ENCODE measurements at places on chromosomes 4 and X.

DNA sequence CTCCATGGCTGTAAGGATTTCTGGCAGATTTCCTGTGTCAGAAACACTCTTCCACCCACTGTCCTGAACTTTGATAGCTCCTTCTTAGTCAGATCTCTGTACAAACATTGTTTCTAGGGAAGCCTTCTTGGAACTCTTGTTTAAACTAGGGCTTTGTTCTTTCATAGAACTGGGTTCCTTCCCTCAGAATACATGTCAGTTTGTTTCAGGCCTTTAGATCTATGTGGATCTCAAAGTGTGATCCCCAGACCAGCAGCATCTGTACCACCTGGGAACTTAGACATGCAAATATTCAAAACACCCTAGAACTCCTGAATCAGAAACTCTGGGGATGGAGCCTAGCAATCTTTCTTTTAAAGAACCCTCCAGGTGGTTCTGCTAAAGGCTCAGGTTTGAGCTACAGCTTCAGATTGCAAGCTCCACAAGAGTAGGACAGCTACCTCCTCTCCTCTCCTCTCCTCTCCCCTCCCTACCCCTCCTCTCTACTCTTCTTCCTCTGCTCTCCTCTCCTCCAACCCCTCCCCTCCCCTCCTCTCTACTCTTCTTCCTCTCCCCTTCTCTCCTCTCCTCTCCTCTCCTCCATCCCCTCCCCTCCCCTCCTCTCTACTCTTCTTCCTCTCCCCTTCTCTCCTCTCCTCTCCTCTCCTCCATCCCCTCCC lies 12.7 kb downstream of the RASSF6 start:
- DNase-seq: no peak

DNA sequence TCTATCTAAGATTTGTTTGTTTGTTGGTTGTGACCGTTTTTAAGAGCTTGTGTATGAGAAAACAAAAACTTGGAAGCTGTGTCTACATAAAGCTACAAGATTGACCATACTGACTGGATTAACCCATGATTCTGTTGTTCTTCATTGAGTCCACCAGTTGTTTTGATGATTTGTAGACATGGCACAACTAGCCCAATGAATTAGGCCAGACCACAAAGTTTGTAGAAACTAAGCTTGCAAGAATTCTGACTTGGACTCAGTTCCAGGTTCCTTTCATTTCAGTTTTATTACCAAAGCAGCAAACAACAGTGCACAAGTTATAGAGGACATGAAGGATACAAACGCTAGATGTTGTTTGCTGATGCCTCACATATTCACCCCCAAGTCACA lies 119.3 kb downstream of the RASGEF1B start:
- DNase-seq: no peak

DNA sequence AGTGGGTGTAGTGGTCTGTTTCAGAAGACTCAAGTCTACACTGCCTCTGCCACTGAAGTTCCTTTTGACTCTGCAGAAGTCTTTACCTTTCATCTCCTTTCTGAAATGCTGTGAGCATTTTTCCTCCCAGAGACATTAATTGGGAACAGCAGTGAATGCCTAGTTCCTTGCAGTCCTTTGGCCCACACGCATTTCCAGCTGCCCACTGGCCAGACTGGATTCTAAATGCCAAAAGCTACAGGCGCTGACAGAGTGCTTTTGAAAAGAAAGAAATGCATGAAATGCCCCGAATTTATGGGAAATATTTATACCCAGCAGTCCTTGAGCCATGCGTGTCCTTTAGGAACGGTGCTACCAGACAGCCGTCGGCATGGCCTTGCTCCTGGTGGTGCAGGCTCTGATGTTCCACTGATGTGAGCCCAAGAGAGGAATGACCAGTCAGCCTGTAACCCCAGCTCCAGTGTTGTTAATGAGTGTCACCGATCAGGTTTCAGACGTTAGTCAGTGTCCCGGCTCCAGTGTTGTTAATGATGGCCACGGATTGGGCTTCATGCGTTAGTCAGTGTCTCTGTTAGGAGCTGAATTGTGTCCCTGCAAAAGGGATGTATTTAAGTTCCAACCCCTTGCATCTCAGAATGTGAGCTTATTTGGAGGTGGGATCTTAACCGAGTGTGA lies 132.6 kb downstream of the TBL1X start:
- no peak for DNase-seq

DNA sequence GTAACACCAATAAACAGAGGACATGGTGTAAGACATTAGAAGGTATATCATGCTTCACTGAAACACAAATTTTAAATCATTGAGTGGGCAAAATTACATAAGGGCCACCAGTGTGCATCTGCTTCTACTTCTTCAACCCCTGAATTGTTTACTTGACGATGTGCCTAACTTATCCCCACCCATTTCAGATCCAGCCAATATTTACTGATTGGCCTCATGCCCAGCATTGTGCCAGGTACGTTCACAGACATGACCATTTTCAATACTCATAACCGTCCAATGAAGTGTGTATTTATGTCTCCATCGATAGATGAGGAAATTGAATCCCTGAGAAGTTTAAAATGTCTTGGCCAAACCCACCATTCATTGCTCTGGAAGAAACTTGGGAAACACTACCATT lies 208.3 kb upstream of the MID1 start:
- no peak for DNase-seq

DNA sequence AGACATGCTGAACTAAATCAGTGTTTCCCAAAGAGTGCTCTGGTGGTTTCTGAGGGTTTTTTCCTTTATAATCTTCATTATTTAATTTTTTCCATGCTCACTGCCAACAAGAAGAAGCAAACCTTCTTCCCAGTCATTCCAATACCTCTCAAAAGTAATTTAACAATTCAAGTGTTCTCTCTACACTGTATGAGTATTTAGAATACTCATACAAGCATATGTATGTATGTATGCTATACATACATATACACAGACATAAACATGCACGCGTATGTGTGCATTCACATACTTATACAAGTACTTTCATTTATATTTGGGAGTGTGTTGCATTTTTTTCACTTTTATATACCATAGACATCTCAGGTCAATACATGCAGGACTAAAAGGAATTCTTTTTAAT lies 54.3 kb upstream of the TXK start:
- DNase-seq: no peak

GRCh38 chrX:151981129-151981528 lies 6.7 kb upstream of the GABRE start:
- no peak for DNase-seq

DNA sequence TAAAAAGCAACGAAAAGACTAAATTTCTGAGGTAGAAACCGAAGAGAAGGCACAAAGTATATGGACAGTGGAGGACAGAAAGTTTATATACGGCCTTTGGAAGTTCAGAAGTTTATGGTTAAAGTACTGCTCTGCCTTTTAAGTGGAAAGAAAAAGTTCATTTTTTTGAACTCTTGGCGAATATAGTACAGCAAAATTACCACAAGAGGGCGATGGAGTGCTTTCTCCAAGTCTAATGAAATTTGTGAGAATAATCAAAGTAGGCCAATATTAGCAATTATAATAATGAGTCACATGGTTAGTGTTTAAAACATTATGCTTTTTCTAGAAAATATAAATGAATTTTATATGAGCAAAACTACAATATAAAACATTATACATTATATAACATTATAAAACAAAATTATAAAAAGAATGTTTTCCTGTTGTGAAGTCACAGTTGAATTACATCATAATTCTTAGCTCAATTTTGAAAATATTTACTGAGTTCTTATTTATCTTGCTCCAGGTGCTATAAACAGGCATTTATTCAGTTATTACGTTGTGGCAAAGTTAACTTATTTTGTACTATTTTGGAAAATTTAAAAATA lies 136.2 kb upstream of the BMPR1B start:
- no peak for DNase-seq

GRCh38 chrX:139293991-139294390 lies 236.5 kb upstream of the F9 start:
- no peak for DNase-seq

DNA sequence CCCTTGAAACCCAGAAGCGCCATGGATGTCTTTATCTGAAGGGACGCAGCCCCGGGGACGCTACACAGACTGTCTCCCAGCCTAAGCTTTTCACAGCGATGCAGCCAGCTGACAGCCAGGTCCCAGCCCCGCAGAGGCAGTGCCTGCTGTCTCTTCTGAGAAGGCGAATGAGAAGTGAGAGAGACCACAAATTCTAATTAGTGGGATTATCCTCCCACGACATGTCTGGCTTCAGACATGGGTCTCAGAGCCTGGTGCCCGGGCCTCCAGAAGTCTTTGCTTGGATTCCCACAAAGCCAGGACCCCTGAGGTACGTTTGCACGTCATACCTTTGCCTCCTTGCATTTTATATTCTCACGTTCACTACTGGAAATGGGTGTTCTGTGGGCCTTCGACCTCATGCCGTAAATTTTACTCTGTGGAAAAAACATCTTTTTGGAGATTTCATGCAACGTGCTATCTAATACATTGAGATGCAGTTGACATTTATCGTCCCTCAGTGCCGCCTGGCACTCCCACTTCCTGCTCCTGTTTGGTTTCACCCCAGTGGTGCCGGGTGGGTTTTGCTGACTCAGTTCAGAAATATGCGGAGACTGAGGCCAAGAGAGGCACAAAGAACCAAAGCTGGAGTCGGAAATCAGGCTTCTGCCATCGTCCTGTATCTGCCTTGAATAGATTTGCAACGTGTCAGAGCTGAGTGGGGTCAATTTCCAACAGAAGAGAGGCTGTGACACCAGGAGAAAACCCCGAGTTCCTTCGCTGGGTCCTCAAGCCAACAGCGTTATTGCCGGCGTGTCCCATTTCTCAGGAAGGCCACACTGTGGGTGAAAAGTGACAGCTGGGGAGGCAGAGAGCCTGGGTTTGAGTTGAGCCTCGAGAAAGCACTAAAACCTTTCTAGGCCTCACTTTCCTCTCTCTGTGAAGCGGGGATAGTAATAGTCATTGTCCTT lies 114.4 kb downstream of the STK32B start:
- DNase-seq: no peak

DNA sequence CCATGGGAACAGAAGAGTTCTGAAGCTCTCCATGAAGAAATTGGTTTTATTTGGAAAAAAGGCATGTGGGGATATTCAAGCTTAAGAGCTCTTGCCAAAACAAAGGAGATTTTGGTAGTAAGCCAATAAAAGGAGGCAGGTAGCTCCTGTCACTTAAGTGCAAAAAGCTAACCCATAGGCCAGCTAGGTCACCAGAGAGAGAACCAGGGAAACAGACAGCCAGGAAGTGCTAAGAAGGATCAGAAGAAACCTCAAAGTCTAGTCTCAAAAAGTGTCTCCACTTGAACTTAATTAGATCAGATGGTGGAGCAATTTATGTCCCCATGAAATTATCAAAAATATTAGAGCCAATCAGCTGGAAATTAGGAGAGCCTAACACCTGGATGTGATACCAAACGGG lies 49.2 kb downstream of the CD40LG start:
- no peak for DNase-seq

DNA sequence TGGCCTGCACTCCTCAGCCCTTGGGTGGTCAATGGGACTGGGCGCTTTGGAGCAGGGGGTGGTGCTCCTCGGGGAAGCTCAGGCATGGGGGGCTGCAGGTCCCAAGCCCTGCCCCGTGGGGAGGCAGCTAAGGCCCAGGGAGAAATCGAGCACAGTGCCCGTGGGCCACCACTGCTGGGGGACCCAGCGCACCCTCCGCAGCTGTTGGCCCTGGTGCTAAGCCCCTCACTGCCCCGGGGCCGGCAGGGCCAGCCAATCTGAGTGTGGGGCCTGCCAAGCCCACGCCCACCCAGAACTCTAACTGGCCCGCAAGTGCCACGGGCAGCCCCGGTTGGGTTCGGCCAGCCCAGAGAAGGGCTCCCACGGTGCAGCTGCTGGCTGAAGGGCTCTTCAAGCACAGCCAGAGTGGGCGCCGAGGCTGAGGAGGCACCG lies 30.9 kb upstream of the IL15 start:
- DNase-seq: no peak

- DNase-seq: no peak
These were observed 99.0 kb downstream of the ANOS1 start for GRCh38 chrX:8632924-8633323.

- DNase-seq: no peak
These were observed 65.8 kb downstream of the ARHGEF6 start for GRCh38 chrX:136714626-136715599.

DNA sequence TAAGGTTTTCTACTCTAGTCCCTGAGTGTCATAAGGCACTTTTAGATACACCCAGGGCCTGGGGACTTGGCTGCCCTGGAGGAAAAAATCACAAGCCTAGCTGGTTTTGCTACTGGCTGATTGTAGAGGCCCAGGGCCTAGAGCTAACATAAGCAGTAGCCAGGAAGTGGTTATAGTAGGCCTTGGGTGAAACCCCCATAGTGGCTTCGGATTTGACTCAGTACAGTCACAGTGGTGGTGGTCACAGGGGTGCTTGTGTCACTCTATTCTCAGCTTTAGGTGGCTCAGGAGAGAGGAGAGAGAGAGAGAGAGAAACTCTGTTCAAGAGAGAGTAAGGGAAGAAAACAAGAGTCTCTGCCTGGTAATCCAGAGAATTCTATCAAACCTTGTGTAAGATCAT lies 194.5 kb upstream of the EDA2R start:
- DNase-seq: no peak

- DNase-seq: no peak
These were observed 13.8 kb downstream of the CLDN34 start for GRCh38 chrX:9980927-9981326.

GRCh38 chr4:88674979-88675378 lies 22.6 kb downstream of the NAP1L5 start:
- DNase-seq: no peak

DNA sequence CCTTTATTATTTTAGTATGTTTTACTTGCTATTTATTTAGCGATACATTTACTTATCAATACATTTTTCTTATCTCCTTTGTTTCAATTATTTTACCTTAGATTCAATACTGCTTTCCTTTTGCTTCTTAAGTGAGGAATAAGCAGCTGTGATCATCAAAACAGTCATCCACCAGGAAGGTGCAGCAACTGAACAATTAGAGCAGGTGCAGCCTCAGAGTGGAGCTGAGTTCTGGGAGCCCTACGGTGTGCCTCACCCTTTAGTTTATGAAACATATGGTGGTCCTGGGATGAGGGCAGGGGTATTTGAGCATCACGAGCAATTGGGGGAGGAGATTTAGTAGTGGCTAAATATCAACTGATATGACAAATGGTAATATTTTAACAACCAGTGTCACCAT lies 111.0 kb downstream of the FRYL start:
- no peak for DNase-seq

GRCh38 chrX:42119076-42119475 lies 195.7 kb upstream of the CASK start:
- DNase-seq: no peak

DNA sequence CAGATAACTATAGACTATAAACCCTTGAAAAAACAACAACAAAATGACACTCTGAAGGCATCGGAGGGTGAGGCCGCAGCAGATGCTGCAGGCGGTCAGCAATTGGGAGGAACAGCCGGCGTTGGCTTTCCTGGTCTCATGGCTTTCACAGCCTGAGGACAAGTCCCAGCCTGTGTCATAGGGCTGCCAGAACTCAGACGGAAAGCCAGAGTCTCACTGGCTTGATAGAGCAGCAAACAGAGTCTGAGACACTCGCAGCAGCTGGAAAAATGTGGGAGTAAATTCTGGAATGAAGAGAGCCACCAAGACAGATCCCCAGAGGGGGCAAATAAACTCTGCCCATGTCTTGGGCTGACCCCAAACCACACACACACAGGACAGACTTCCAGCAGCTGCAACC lies 86.3 kb downstream of the PPP2R2C start:
- DNase-seq: no peak

GRCh38 chr4:8776366-8776765 lies 95.3 kb downstream of the HMX1 start:
- no peak for DNase-seq

Measured in T-helper 9 cell (primary cell).